CD4-positive, CD25-positive, alpha-beta regulatory T cell (primary cell): ENCODE measurements at places on chromosomes 2 and 18. TPM values are rescaled to one million over a fixed set of nuclear protein-coding genes. Genes with fewer than 3 reads are reported as not detected.

DAPL1 gene
- not detected for total RNA-seq

GRCh38 chr2:62486439-62486765, 19.6 kb downstream of the TMEM17 start:
- DNase-seq, result no peak

GRCh38 chr18:13067966-13068365, 76.8 kb downstream of the CEP192 start:
- DNase-seq, result no peak

- peak; percentile 32 for DNase-seq
These were observed 34.9 kb upstream of the ATP8B1 start for GRCh38 chr18:57837917-57838548.

DNA sequence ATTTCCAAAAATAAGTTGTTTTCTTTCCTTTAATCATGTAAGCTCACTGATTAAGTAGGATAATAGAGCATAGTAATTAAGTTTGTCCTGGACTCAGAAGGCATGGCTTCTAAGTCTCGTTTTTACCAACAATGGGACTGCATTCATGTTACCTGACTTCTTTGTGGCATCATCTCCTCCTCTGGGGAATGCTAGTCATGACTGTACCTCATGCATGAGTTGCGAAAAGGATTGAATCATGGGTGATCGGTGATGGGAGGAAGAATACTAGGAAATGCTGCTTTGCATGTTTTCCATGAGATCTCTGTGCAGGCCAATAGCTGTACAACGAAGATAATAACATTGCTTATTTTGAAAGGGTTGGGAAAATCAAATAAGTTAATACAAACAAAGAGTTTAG, 981.6 kb downstream of the CNTNAP5 start:
- no peak for DNase-seq
